Fibroblast of skin of right biceps (primary cell): ENCODE measurements at places on chromosomes 3 and 15.

- DNase-seq = peak; percentile 66
These were observed 27.6 kb upstream of the VEPH1 start for GRCh38 chr3:157530637-157531300.

- peak; percentile 27 for DNase-seq
These were observed 210.1 kb downstream of the CHST2 start for GRCh38 chr3:143329567-143330211.

DNA sequence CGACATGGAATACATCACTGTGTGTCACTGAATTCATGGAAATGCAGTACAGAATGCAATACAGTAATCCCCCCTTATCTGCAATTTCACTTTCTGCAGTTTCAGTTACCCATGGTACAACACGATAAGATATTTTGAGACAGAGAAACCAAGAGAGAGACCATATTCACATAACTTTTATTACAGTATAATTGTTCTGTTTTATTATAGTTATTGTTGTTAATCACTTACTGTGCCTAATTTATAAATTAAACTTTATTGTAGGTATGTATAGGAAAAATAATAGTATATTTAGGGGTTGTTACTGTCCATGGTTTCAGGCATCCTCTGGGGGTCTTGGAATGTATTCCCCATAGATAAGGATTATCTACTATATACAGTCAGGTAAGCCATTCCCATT, 61.8 kb downstream of the MBNL1 start:
- DNase-seq = no peak

- DNase-seq = no peak
These were observed 173.6 kb downstream of the ZBTB20 start for GRCh38 chr3:114973536-114973935.

GRCh38 chr3:18870074-18870640, 278.2 kb upstream of the KCNH8 start:
- peak; percentile 0 for DNase-seq

DNA sequence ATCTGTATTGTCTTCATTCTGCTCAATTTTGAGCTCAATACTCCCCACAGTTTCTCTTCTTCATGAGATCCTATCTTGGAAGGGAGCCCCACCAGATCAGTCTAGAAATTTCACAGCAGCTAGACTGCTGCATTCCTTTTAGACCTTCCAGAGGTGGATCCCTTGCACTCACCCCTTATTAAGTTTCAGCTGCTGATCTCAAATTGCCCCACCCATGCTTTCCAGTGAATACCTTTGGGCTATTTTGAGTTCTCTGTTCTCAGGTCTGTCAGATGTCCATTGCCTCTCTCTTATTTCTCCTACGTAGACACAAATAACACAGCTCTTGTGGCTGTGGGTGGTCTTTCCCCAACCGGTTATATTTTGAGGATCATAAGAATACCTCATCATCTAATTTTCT, 60.8 kb downstream of the GPR156 start:
- no peak for DNase-seq

DNA sequence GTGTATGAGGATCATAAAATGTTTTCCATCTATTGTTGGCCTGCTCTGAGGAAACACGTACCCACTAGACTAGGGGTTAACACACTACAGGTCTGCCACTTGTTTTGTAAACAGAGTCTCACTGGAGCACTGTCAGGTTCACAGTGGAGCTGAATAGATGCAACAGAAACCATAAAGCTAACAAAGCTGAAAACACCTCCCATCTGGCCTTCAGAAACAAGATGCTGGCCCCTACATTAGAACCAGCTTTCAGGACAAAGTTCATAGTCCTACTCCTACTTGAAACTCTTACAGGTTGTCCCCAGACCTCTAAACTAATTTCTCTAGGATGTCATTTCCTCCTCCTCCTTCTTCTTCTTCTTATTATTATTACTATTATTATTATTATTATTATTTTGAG, 42.3 kb downstream of the SNX4 start:
- no peak for DNase-seq

GRCh38 chr3:72237679-72238009, 452.7 kb upstream of the PROK2 start:
- no peak for DNase-seq

- no peak for DNase-seq
These were observed 152.6 kb downstream of the BBX start for GRCh38 chr3:107675233-107675900.

DNA sequence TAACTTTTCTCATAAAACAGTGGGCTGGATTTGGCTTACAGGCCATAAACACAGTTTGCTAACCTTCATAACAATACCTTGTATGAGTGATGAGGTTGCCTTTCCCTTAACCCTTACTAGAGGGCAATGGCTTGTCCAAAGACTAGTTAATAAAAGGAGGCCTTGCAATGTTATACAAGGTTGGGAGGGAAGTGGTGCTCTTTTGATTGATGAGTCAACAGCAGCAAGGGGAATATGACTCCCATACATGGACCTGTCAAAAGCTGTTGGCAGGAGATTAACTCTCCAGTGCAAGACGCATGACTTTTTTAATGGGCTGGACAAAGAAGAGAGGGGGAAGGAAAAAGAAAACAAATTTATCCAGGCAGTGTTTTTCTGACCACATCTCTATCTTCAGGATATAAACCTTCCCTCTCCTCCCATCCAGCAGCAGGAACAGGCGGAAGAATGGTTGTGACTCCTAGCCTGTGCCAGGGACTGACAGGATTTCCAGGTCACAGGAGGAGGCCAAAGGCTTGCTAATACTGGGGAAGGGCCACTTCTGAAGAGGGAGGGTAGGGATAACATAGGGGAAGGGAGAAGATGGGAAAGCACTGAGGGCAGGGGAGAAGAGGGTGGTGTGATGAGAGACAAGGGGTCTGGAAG, 35.2 kb upstream of the ARL14 start:
- peak; percentile 55 for DNase-seq

GRCh38 chr15:51727141-51727897, 10.1 kb downstream of the LYSMD2 start:
- peak; percentile 76 for DNase-seq

DNA sequence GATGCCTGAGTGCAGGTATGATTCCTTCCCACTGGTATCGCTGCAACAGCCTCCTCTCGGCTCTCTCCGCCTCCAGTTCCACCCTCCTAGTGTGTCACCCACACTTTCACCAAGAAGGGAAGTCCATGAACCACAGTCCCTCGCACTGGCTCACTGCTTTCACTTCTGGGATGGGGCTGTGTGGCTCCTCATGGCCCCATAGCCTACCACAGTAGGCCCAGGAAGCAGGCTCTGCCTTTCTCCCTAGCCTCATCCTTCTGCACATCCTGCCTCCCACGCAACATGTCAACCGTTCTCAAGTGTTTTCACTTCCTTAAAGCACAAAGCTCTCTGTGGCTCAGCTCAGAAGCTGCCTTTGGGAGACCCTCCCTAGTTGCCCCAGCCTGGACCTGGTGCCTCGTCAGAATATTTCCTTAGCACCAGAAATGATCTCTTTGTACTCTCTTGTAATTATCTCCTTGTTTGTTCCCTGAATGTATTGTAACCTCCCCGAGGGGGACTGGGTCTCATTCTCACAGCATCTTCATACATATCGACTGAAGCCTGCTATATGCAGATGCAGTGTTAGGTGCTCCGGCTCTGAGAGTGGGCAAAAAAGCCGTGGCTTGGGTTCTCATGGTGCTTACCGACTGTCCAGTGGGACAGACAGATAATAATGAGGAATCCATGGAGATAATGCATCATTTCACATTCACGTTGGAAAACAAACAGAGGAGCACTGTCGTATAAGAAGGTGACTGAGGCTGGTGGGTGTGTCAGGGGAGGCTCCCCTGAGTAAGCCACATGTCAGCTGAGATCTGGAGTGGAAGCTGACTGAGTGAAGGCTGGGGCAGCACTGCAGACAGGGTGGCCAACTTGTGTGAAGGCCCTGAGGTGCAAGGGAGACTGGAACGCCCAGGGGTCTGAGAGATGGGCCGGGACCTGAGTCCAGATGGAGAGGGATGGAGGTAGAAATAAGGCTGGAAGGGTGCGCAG, 107.1 kb downstream of the DGKG start:
- DNase-seq = no peak

GRCh38 chr15:39564972-39565665, 15.8 kb upstream of the THBS1 start:
- no peak for DNase-seq

- no peak for DNase-seq
These were observed 21.2 kb downstream of the TATDN2 start for GRCh38 chr3:10269443-10269842.

DNA sequence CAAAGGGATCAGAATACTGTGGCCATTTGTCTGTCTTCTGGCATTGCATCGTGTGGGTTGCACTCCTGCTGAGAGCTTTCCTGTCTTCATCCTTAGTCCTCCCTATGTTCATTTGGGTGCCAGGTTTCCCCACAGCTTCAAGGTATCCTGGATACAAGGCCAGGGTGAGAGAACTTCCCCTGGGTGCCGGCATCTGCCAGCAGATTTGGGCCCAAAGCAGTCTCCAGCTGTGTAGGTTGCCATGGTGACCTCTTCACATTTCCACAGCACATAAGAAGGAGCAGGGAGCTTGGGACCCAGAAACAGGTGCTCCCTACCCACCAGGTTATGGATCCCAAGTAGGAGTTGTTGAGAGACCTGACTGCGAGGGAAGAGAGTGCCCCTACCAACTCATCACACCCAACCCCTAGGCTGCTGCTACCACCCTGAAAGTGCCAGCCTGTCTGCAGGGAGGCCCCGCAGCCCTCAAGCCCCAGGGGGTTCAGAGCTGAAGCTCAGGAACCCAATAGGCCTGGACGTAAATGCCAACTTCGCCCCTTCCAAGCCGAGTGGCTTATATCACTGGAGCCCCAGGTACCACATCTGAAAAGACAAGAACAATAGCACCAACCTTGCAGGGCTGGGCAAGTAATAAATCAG, 19.9 kb downstream of the TTC21A start:
- no peak for DNase-seq

DNA sequence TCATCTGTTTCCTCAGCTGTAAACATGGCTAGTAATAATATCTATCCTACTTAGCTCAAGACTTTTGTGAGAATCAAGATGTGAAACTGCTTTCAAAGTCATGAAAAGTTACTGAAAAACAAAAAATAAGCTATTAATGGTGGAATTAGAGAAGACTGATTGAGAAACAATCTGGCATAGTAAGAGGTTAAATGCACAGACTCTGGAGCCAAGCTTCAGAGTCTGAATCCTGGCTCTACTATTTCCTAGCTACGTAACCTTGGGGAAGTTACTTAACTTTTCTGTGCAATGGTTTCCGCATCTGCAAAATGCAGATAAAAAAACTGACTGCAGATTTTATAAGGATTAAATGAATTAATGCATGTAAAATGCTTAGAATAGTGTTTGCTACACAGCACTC, 28.8 kb downstream of the LRRFIP2 start:
- DNase-seq = no peak
